Endothelial cell of umbilical vein (primary cell): ENCODE measurements at places on chromosomes 2 and 18.

DNA sequence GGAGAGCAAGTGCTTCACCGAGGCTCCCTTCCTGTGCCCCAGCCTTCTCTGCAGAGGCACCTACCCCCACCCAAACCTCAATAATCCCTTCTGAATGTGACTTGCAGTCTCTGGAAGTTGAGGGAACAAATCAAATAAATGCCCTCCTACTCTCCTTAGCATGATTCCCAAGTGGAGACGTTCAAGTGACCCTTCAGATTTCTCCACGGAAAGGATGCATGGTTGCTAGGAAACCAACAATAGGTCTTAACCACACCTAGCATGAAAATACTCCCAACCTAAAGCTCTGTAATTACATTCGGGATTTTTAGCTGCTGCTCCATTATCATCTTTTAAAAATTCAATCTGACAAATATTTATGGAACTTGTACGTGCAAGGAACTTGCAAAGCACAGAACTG, 50.2 kb upstream of the CABLES1 start:
- DNase-seq = no peak

DNA sequence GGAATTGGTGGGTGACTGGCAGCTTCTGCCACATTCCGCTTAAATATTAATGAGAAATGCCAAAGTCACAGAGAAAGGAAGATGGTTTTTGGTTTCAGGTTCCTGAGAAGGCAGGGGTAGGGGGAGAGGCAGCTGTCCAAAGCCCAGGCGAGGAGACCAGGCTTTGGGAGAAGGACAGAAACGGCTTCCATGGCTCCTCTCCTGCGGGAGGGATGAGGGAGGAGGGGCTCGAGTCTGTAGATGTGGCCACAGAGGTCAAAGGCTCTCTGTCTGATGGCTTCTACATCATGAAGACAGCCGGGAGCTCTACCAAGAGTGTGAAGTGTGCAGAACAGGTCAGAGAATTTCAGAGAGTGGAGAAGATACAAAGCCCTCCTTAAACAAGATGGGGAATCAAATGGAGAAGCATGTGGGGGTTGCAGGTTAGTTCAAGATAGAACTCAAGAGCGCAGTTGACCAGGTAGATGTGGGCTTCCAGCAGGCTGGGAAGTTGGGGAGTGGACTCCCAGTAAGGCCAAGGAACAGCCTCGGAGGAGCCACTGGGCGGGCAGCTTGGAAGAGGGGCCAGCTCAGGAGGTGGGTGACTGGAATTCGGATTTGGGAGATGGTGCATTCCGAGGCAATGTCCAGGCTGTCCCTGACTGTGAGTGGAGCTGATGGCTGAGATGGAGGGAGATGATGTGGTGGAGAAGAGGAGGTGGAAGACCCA, 23.8 kb upstream of the HPCAL1 start:
- DNase-seq = no peak

DNA sequence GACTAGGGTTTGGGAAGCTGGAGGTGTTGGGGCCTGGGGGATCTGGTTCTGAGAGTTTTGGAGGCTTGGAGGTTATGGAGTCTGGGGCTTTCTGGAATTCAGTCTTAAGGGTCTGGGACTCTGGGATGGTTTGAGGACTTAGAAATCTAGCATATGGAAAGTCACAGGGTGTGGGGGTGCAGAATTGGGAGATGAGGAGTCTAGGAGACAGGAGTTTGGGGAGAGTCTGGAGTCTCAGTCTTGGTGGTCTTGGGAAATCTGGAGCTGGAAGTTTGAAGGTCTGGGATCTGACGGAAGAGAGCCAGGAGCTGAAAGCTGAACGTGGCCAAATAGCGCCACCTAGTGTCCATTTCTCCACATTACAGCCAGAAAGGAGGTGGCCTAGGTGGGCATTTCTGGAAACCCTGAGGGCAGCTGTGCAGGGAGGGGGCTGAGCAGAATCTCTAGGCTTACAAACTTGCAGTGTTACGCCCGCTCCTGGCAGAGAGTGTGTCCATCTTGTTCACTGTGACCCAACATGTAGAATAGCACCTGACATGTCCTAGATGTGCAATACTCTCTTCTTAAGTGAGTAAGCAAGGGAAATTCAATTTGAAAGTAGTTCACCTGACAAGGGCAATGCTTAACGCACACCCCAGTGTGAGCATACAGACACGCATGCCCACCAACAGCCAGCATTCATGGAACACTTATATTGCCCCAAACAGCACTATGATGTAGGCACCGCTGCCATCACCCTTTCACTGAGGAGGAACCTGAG, 204.8 kb downstream of the TFCP2L1 start:
- peak; percentile 58 for DNase-seq

DNA sequence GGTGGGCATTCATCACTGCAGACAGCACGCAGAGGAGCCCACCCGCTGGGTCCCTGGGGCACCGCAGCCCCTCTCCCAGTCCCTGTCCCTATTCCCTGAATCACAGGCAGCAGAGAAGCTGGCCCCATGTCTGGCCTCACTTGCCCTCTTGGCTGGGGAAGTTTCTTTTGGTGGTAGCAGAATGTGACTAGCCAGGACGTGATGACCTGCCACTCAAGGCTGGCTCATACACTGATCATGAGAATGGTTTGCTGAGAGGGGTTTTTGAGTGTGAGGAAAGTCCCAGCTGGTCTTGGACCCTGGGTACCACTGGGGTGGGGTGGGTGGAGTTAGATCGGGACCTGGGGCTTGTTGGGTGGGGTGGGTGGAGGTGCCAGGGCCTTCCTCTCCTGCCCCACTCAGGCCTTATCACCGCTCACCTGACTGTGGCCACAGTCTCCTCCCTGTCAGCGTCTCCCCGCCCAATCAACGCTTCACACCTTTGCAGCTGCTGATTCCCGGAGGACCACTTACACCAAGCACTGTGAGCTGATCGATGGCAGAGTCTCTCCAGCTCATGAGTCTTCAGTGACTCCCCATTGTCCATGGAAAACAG, 28.9 kb upstream of the FOSL2 start:
- DNase-seq = no peak

GRCh38 chr2:63790906-63791305, 50.8 kb upstream of the UGP2 start:
- peak; percentile 37 for DNase-seq

- DNase-seq = no peak
These were observed 119.3 kb upstream of the IL1R2 start for GRCh38 chr2:101872480-101872879.

- DNase-seq = no peak
These were observed 679 bp upstream of the WDR75 start for GRCh38 chr2:189440644-189440946.

- DNase-seq = no peak
These were observed 7.1 kb downstream of the PCBP1 start for GRCh38 chr2:70094171-70094977.

- DNase-seq = no peak
These were observed 79.9 kb upstream of the OTOS start for GRCh38 chr2:240220371-240220770.

- no peak for DNase-seq
These were observed 211.2 kb downstream of the ARL6IP6 start for GRCh38 chr2:152929628-152930027.

- no peak for DNase-seq
These were observed 16.3 kb upstream of the MYO1B start for GRCh38 chr2:191228861-191229260.

DNA sequence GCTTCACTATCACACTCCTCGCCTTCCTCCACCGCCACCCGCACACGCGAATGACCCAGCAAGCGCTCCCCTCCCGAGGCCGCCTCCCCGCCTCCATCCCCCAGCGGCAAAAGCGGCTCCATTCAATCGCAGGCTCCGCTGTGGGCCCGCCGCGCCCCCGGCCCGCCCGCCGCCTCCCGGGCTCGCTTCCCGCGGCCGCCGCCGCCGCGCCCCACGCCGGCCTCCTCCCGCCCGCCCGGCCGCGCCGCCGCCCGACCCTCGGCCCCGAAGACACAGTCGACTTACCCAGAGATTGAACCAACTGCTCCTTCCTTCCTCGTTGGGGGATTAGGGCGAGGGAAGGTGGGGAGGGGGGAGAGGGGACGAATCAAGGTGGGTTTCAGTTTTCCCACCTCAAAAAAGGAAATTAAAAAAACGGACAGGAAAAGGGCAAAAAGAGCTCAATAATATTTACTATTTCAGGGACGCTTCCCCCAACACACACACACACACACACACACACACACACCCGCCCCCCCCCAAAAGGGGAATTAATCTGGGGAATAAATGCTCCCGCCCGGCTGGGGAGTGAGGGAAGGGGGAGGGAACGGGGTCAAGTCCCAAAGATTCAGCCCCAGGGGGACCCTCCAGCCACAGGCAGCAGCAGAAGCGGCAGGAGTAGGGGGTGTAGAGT, 743 bp downstream of the XPO1 start:
- peak; percentile 24 for DNase-seq

DNA sequence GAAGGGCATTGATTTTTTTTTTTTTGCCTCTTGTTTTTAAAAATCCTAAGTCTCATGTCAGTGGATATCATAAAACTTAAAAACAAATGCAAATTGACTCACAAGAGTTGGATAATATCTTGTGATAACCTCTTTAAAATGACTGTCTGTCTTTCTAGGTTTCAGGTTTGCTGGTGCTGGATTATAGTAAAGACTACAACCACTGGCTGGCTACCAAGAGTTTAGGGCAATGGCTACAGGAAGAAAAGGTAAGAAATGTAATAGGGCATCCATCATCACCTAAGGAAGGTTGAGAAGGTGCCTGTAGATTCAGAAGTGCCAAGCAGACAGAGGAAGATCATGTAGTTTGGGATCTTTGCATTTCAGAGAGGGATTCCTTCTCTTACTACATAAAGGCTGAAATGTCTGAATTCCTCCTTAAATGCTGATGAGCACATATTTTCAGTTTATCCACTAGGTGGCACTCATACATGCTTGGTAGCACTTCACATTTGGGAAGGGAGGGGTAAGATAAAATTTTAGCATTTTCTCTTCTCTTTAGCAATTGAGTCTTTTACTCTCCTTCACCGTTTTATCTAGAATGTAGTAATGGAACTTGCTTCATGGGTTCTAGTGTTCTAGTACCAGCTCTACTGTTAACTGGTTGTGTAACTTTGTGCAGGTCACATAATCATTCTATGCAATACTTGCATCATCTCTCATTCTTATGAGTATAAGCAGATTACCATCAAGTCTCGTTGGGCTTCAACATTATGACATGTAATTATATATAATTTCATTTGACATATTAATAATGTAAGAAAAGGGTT, 21.1 kb downstream of the CPS1 start:
- peak; percentile 45 for DNase-seq

GRCh38 chr2:127737892-127738291, 36.6 kb downstream of the SFT2D3 start:
- DNase-seq = no peak

DNA sequence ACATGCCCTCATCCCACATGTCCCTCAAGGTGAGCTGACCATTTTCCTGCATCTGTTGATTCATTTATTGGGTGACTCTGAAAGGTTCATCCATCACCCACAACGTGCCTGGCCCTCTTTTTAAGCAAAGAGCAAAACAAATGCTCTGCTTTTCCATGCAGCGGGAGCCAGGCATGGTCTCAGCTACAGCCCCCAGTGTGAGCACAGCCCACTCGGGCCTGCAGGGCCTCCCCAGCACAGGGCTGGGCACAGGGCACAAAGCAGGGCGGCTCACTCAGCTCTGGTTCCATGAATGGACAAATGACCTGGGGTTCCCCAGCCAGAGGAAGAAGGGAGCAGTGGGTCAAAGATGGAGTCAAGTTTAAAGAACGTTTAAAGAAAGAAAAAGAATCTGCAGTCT, 24.1 kb upstream of the OTOS start:
- no peak for DNase-seq

- DNase-seq = peak; percentile 76
These were observed 58.0 kb upstream of the EML6 start for GRCh38 chr2:54665436-54665856.

- peak; percentile 49 for DNase-seq
These were observed 972 bp downstream of the IL1R1 start for GRCh38 chr2:102143450-102143985.

DNA sequence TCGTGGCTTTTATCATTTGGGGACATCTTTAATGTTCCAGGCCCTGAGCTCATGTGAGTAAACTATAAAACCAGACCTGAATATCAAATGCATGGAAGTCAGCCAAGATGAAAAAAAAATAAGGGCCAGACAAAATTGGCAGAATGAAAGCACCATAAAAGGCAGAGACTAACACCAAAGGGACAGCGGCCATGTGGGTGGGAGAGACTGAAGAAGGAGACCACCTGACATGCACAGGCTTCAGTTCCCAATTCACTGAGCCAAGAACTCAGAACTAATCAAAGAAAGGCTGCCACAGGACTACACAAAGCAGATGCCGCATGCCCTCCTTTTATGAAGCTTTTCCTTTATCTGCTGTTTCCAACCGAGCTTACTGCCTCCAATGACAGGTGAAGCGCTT, 267.1 kb downstream of the RAD51AP2 start:
- no peak for DNase-seq

- DNase-seq = no peak
These were observed 7.9 kb upstream of the NABP1 start for GRCh38 chr2:191670076-191670475.

GRCh38 chr2:196957881-196958525, 31.5 kb upstream of the PGAP1 start:
- no peak for DNase-seq

DNA sequence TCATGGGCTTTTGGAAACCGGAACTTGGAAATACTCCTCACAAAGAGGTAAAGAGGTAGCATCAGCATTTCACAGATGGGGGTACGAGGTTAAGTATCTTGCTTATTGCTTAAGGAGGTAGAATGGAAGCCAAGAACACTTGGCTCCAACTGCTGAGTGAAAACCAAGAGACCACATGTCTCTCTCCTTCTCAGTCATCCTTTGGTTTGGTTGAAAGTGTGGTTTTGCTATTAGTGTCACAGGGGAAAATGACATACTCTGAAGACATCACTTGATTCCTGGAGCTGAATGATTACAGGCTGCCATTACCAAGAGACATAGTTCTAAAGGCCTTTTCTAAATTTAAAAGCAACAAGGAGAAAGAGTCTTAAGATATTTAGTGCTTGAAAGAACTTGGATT, 41.5 kb downstream of the ANTXR1 start:
- DNase-seq = no peak

DNA sequence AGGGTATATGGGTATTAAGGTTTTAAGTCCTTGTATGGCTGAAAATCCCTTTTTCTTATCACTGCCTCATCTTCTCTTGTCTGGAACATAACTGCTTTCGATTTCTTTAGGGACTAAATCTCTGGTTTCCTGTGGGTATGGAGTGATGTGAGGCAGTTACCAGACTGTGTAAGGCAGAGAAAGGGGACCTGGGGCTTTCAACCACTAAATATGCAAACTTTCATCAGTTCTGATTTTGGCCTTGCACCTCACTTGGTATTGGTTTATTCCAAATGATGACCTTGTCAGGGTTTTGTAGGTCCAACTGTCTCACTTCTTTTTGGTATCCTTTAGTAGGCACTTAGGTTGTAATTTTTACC, 9.3 kb downstream of the MAP4K4 start:
- no peak for DNase-seq
